ENCODE measurements at places on chromosomes 16 and 17.

DNA sequence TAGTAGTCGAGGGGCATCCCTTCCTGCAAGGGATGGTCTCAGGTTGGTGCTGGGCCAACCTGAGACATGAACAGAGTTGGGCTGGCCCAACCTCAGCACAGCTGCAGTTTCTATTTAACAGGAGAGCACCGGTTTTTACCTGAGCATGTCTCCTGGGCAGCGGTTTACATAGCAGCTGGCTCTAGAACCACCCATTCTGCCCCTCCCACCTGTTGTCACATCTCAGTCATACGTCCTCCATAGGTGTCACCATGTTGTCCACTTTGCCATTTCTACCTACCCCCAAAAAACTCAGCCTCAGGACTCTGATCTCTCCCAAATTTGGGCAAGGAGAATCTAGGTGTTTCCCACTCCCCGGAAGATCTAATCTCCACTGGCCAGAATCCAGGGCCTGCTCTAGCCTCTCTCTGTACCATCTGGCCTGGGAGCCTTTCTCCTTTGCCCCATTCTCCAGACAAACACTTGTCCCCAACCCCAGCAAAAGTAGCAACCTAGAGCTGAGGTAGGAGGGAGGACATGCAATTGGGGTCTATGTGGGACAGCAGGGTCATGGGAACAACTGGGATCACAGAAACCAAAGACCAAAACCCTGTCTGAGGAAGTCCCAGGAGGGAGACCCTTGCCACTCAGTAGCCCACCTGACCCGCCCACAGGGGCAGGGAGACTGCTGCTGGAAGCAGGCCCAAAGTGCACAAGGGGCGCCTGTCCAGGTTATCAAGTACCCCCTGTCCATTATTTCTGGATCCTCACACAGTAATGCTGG lies 19.1 kb downstream of the ETV4 start:
- no peak for DNase-seq

GRCh38 chr16:48537275-48537674 lies 72.7 kb downstream of the N4BP1 start:
- no peak for DNase-seq

DNA sequence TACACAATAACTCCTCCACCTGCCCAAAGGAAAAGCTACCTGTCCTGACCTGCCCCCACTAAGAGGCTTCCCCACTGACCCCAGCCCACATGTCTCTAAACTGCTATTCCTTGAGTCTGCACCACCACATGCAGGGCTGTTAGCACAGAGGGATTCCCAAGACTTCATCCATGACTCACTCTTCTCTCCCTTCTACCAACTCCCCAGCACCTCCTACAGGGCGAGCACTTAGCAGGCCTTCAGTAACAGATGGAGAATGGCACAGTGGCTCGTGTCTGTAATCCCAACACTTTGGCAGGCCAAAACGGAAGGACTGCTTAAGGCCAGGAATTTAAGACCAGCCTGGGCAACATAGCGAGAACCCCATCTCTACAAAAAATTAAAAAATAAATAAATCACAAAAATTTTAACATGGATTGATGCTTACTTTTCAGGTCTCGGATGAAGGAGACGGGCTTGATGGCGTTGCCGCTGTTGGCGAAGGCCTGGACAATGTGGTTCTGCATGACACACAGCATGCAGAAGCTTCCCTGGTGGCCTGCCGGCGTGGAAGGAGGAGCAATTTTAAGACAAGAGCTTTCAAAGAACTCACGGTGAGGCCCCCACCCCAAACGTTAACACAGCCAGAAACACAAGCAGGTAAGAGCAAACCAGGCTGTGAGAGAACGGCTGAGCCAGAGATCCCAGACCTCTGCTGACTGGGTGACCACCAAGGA lies 12.0 kb downstream of the USP36 start:
- DNase-seq, result no peak

DNA sequence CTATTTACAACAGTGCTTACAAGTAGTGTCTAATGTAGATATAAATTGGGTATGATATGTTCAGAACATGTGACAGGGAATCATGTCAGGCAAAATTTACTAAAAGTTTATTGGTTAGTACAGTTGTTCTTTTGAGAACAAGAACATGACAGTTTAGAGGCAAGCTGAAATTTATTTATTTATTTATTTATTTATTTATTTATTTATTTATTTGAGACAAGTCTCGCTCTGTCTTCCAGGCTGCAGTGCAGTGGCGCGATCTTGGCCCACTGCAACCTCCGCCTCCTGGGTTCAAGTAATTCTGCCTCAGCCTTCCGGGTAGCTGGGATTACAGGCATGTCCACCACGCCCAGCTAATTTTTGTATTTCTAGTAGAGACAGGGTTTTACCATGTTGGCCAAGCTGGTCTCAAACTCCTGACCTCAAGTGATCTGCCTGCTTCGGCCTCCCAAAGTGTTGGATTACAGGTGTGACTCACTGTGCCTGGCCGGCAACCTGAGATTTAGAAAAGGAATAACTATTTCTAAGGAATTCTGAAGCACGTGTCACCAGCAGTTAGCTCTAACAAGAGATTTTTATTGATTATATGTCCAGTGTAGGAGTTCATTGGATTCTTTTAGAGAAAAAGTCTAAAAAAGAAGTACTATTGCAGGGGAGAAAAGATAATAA lies 24.9 kb downstream of the MRTFB start:
- DNase-seq, result no peak

- DNase-seq, result no peak
Measured at GRCh38 chr16:15961060-15961511, 11.7 kb downstream of the ABCC1 start.

- no peak for DNase-seq
Measured at GRCh38 chr17:10756185-10756584, 26.4 kb upstream of the TMEM220 start.

- DNase-seq, result no peak
Measured at GRCh38 chr16:53612003-53612402, 91.7 kb downstream of the RPGRIP1L start.

GRCh38 chr17:61205401-61205800 lies 194.2 kb upstream of the TBX2 start:
- DNase-seq, result no peak

DNA sequence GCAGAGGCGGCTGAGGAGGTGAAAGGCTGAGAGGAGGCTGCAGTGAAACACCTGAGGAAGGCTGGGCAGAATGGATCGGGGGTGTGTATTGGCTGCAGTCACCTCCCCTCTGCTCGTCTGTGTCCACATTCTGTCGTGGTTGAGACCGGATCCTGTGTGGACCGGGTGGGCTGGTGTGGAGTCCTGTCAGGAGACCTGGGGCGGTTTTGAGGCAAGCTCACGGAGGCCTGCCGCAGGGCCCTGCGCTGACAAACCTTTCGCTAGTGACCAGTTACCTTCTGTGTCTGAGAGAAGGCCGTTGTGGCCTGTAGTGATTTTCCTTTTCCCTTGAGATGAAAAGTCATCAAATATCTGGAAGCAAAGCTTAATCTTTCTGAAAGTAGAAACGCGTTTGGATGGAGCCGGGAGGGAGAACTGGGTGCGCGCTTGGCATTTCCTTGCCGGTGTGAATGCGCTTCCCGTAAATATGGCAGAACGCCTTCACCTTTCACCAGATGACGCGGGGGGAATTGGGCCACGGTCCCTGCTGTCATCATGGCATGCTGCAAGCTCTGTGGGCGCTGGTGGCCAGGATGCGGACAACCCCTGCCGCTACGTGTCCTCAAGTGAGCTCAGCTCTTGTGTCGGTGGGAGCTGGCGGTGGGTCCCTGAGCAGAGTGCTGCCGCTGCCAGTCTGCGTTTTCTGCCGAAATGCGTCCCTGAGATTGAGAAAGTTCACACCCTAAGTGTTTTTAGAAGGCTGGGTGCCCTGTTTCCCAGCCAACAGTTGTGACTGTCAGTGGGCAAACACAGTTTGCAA lies 6.3 kb downstream of the BANP start:
- no peak for DNase-seq

- no peak for DNase-seq
Measured at GRCh38 chr17:77618173-77618572, 340.3 kb upstream of the TNRC6C start.

GRCh38 chr17:72119077-72119872 lies 1.5 kb upstream of the SOX9 start:
- no peak for DNase-seq

DNA sequence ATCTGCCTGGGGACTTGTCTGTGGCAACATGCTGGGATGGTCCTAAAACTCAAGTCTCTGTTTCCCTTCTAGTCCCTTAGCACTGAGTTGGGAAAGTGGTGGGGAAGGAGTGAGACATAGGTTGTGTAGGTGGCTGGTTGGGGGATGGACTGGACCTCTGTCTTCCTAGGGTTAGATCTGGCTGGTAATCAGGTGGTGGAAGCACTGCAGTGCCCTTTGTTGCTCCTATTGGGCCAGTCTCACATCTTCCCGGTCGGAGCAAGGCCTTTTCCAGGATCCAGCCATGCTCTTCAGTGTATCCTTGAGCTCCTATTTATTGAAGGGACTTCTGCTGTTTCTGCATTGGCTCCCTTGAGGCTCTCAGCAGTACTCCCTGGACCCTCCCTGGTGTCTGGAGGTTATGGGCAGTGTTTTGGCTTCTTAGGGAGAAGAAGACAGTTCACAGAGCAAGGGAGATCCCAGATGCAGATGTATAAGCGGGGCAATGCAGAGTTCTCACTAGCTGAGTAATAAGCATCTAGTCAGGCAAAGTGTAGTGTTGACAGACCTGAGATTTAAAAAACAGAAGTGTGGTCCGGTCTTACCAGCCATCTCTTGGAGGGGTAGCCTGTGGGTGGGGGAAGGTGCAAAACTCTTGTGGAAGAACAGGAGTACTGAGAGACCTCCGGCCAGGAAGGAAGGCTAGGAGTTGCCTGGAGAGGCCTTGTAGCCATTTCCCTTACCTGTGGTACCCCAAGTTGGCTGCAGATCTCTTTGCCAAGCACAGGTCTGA lies 1.3 kb upstream of the NUTF2 start:
- DNase-seq, result no peak

DNA sequence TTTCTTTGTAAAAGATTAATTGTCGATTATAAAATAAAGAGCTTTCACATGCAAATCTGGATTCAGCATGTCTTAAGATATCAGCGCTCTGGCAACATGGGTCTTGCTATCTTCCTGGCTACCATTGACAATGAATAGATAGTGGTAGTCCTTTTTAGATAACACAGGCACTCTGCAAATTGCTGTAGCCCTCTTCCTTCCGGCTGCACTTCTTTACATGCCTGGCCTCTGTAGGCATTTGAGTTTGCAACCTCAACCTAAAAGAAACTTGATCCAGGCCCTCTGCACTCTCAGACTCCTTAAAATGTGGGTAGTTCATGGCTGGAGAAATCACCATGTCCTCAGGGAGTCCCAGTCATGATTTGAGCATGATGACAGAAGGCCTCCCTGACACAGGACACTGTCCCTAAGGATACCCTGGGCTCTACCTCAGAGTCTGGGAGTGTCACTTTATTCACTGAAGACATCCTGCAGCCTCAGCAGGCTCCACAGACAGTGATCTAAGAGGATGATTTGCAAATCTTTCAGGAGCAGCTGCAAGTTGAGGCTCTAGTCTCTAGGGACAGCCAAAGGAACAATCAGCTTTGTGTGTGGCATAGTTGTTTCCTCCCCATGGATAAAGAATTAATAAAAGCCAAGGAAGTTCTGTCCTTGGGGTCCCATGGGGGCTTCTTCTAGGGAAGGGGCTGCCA lies 529.4 kb downstream of the RBFOX1 start:
- no peak for DNase-seq

- DNase-seq, result no peak
Measured at GRCh38 chr17:34259146-34259545, 4.1 kb downstream of the CCL2 start.

GRCh38 chr17:43559161-43559816 lies 13.1 kb upstream of the ETV4 start:
- no peak for DNase-seq

GRCh38 chr17:3474212-3474611 lies 1.6 kb upstream of the ASPA start:
- no peak for DNase-seq

GRCh38 chr17:45975640-45976295 lies 23.3 kb upstream of the STH start:
- DNase-seq, result no peak

- no peak for DNase-seq
Measured at GRCh38 chr16:68470461-68471150, 22.3 kb upstream of the SMPD3 start.

GRCh38 chr16:67917140-67917851 lies 14.4 kb downstream of the CTRL start:
- DNase-seq, result no peak

DNA sequence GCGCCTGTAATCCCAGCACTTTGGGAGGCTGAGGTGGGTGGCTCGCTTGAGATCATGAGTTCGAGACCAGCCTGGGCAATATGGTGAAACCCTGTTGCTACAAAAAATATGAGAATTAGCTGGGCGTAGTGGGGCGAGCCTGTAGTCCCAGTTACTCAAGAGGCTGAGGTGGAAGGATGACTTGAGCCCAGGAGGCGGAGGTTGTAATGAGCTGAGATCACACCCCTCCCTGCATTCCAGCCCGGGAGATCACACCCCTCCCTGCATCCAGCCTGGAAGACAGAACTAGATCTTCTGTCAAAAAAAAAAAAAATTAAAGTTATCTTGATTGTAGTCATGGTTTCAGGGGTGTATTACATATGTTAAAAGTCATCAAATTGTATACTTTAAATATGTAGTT lies 26.8 kb upstream of the GLG1 start:
- DNase-seq, result no peak

- DNase-seq, result no peak
Measured at GRCh38 chr17:56478836-56479447, 114.6 kb upstream of the NOG start.

DNA sequence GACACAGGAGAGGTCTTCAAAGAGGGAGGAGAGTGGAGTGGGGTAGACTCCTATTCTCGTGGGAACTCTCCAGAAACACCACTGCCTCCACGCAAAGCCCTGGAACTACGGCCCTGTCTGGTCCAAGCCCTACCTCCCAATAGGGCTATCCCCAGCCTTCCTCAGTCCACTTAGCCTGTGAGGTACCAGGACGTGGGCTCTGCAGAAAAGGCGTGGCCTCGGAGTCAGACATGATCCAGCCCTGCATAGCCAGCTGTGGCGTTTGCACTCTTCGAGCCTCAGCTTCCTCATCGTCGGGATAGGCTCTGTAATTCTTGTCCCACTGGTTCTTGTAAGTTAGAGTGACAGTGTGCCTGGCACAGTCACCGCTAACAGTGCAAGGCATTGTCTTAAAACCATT lies 13.8 kb downstream of the ENDOV start:
- DNase-seq, result no peak

GRCh38 chr17:42529061-42529460 lies 7.0 kb upstream of the NAGLU start:
- no peak for DNase-seq
